ENCODE measurements at places on chromosomes 12 and 14.

GRCh38 chr12:116694653-116695463, 43.0 kb downstream of the SPRING1 start:
- DNase-seq = no peak

GRCh38 chr12:75481774-75482173, 1.2 kb downstream of the GLIPR1 start:
- no peak for DNase-seq

DNA sequence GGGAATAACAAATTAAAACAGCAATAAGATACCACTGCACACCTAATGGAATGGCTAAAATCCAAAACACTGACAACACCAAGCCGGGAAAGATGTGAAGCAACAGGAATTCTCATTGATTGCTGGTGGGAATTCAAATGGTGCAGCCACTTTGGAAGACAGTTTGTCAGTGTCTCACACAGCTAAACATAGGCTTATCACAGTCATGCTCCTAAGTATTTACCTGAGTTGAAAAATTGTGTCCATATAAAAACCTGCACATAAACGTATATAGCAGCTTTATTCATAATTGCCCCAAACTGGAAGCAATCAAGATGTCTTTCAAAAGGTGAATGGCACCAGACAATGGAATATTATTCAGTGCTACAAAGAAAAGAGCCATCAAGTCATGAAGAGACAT, 21.6 kb downstream of the GNPTAB start:
- no peak for DNase-seq

DNA sequence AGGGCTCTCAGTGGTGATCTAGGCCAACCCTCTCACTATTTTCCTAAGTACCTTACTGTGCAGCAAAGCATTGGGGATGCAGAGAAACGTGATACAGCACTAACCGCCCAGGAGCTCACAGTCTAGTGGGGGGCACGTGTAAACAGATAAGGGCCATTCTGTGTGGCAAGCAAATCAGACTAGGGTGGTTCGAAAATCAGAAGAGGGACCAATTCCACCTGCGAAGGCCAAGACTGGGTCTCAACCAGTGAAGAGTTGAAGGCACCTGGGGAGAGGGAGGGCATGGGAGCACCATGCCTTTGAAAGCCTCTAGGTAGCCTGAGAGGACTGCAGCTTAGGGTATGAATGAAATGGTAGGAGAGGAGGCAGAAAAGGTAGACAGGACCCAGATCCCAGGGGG, 2.2 kb downstream of the PITPNM2 start:
- DNase-seq = no peak

GRCh38 chr12:129423041-129423580, 480.7 kb downstream of the TMEM132D start:
- DNase-seq = no peak

All from esophagus muscularis mucosa (tissue), 4 donors.